ENCODE measurements at places on chromosomes 7 and 10.

DNA sequence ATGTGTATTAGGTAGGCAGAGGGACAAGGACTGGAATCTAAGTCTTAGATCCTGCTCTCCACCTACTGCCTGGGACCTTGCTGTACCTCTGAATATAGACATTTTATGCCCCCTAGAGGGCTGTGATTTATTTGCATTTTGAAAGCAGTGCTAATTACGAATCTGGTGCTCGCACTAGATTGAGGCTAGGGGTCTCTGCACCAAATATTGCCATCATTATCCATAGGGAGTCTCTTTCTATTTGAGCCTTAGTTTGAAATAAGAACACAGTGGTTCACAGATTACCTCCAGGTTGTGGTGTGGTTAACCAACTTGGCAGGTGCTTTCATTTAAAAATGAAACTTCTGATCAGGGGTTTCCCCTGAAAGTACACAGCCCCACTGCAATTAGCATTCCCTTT, 41.8 kb downstream of the CNNM1 start:
- peak; percentile 31 for DNase-seq

GRCh38 chr7:92645114-92646061, 55.2 kb upstream of the FAM133B start:
- peak; percentile 20 for DNase-seq

DNA sequence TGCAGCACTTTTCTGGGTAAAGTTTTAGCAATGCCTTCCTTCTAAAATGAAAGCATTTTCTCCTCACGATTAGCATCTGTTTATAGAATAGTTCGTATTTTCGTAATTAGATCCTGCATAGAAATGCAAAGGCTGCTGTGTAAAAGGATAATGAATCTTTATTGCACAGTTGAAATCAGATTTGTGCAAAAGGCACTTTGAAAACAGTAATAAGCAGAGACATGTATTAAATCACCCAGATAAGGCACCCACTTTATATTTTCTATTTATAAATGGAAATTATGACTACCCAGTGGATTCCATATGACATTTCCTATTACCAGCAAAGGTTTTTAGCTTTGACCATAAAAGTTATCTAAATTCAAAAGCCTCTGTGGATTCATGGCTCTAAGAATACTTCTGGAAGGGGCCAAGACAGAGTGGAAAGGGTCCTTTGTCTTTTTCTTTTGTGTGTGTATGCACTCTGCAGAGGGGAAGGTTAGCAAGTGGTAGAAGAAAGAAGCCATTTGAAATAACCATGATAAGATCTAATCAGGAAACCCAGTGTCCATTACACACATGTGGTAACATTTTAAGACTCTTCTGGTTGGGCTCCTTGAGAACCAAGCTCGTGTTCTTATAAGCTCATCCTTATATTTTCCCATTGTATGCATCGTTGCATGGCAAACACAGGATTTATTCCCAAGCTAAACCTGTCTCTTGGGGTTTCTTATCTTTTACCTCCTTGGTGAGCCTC, 612.1 kb downstream of the AUTS2 start:
- no peak for DNase-seq

GRCh38 chr10:83990126-83990525, 149.2 kb upstream of the GHITM start:
- no peak for DNase-seq

DNA sequence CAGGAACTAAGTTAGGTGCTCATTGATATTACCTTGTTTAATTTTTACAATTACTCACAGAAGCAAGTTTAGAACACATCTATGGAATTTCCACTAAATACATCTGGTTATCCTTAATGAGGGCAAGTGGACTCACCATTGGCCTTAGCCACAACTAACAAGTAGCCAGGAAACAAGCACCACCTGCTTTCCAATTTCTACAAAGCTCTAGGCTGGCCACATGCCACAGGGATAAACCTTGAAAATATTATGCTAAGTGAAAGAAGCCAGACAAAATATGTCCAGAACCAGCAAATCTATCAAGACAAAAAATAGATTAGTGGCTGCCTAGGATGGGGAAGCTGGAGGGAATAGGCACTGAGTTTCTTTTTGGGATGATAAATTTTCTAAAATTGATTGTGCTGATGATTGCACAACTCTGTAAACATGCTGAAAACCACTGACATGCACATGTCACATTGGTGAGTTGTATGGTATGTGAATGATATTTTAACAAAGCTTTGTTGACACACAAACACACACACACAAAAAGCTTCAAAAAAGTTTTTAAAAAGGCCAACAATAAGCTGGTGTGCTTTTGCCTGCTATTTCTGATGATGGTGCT, 179.4 kb downstream of the CPEB3 start:
- no peak for DNase-seq

DNA sequence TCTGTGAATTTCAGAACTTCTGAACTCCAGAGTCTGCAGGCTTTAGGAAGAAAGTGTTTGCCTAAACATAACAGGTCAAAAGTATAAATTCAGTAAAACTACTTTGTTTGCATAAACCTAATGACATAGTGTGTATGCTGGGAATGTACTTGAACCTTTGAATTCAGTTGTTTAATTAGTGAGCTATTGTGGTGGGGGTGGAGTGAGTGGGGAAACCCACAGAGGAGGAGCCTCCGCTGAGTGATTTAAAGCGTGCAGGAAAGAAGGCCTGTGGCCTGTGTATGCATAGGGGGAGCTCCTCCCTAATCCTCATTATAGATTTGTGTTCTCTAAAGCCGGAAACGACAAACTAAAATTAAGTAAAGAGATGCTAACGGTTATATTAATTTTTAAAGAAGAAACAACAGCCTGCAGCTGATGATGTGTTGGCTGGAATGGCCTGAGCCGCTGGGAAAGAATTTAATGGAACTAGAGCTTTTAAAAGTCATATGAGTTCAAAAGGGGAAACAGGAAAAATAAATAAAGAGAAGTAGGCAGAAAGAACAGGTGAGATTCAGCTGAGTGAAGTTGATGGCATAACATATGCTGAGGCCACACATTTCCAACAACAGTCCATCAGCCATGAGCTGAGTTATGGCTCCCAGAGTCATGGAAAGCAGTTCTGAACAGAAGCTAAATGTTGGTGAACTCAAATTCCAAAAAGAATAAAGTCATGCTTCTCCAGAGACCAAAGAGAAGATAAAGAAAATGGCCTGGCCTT, 595.0 kb downstream of the GRM8 start:
- DNase-seq: no peak

- no peak for DNase-seq
Observed at GRCh38 chr10:86918022-86918471, 39.4 kb downstream of the MMRN2 start.

DNA sequence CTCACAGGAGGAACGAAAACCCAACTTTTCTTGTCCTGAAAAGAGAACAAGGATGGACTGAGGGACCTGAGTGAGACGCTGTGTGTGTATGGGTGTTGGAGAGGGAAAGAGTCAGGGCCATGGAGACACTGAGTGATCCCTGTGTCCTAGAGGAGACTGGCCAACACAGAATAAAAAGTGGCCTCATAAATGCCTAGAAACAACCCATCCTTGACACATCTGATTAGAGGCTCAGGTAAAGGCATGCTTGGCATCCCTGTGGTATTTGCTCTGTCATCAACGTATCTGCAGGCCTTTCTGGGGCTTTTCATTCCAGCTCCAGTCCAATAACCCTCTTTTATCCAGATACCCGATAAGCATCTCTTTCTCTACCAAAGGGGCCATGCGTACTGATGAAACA, 86.3 kb downstream of the FGFR2 start:
- DNase-seq: no peak

DNA sequence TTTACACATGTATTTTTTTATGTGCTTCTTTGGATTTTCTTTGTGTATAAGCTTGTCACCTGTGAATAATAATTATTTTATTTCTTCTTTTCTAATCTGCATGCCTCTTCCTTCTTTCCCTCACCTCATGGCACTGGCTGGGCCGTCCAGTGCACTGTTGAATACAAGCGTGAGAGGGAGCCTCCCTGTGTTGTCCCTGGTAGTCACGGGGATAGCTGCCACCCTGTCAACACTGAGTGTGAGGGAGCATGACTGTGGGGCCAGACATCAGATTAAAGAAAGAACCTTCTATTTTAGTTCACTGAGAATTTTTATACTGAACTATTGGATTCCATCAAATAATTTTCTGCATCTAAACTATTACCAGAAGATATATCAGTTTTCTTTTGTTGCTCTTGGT, 187.9 kb downstream of the CDC14C start:
- no peak for DNase-seq

- DNase-seq: no peak
Observed at GRCh38 chr10:53547364-53547763, 774.8 kb upstream of the MBL2 start.

- DNase-seq: no peak
Observed at GRCh38 chr10:3655528-3655927, 129.5 kb downstream of the KLF6 start.

DNA sequence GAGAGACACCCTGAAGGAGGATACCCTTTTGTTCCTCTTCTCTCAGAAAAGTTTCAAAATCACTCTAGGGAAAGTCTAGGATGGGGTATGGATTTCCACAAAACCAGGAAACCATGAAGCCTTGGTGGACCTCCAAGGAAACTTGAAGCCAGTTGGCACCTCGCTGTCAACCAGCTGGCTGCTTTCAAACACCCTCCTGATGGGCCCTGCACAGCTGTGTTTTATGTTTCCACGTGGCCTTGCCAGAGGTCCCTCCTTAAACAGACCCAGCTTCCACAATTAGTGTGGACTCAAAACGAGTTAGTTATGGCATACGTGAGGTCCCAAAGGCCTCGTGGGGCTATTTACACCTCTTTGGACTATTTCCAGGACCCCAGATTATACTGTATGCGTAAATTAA, 5.9 kb downstream of the PPP1R3A start:
- peak; percentile 14 for DNase-seq

DNA sequence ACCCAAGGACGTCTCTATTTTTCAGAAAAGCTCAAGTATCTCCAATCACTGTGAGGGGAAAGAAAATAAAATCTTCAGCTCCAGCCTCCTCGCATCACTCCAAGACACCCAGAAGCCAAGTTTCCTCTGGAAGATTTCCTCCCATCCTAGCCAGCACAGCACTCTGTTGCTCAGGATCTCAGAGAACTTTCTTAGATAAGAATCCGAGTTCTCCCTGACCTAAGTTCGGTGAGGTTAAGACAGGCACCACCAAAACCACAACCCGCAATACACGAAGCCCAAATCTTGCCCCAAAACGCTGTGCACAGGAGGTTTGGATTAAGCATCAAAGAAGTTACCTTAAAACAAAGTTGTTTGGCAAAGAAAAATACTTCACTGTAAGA, 4.2 kb downstream of the FAM53B start:
- DNase-seq: no peak

DNA sequence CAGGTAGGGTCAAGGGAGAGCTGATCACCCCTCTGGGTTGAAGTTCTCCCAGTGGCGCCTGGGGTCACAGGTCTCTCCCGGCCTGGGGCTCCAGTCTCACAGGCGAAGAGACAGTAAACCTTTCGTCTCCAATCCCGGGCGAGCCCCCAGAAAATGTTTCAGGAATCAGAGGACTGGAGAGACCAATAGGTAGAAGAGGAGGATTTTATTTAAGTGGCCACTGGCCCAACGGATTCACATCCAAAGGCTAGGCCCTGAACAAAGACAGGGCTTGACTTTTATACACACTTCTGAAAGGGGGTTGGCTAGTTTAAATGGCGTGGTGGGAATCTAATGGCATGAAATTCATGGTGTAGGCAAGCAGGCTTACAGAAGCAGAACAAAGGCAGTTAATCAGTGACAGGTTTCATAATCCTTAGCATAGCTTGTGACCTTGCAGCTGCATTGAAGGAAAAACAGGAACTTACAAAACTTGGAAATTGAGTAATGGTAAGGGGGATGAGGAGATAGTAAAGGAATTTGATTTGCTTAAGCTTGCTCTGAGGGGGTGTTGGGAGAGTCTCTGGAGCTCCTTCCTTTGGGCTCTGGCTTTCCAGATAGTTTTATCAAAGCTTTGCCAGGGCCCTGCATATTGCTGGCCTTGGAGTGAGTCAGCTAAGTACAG, 105.5 kb downstream of the TRIM24 start:
- DNase-seq: no peak

DNA sequence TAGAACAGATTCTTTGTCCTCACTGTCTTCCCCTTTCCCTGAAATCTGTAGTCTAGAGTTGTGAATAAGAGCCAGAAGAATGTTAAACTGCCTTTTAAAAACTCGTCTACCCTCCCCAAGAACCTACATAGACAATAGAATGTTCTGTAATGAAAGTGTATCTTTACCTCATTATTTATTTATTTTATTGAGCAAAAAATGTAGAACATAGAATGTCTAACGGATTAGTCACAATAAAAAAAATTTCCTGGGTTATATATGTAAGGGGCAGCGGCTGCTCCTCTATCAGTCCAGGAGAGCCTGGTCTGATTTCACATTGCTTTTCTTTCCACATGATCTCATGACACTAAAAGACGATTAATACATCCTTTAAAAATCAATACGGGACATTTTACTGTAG, 135.7 kb downstream of the SDK1 start:
- no peak for DNase-seq

- peak; percentile 17 for DNase-seq
Observed at GRCh38 chr10:129852829-129853561, 111.1 kb downstream of the EBF3 start.

- no peak for DNase-seq
Observed at GRCh38 chr10:71635867-71636266, 83.7 kb downstream of the C10orf105 start.

GRCh38 chr7:112452102-112452888, 2.0 kb downstream of the IFRD1 start:
- no peak for DNase-seq

DNA sequence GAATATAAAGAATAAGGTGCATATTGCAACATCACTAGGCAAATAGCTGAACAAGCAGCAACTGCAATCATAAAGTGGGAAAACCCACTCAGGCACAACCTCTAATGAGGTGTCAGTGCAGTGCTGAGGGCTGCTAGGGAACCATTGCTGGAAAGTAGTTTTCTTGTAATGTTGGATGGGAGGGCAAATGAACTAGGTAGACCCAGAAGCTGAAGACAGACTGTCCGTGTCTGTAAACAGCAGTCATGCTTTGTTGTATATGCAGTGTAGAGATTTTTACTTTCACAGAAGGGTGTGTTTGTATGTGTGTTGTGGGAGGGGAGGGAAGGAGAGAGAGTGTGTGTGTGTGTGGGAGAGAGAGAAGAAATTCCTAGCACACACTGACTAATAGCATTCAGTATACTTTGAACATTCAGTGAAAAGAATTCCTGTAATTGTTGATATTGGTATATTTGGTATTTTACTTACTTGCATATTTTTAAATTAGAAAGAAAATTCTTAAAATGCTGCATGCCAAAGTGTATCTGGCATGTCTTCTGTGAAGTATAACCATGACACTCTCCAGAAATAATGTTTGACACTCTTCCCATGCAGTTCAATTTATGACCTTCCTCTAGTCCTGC, 28.8 kb downstream of the ITGB8 start:
- no peak for DNase-seq

Measured in NCI-H1092 treated with DMSO at 0.1 percent for 48 hours (cell line).